NCI-H1417 (cell line): ENCODE measurements at places on chromosomes 6 and 20.

DNA sequence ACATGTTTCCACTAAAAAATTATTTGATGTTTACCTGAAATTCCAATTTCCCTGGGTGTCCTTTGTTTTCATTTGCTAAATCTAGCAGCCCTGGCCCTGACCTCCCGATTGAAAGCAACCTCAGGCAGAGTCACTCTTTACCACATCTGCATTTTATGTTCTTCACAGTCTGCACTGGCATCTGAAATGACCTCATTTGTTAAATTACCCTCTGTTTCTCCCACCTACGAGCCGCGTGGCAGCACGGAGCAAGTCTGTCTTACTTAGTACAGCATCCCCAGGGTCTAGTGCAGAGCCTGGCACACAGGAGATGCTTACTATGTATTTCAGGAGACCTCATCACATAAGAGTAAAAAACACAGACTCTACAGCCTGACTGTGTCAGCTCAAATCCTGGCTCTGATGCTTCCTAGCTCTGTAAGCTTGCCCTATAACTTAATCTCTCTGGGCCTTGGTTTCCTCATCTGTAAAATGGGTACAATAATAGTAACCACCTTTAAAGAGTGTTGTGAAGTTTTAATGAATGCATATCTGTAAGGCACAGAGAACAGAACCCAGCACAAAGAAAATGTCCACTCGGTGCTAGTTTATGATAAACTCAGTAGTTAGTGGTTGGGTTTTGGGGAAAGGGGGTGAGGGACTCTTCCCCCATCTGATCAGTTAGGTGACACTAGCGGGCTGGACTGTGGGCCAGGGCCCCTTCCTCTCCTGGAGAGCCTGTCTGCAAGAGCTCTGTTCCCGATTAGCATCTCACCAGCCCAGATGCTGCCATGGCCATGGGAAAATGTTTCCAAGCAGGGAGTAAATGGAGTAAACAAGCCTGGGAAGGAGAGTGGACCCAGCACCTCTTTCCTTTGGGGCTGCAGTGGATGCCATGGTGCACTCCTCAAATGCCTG, 88.2 kb downstream of the PREX1 start:
- no peak for DNase-seq

DNA sequence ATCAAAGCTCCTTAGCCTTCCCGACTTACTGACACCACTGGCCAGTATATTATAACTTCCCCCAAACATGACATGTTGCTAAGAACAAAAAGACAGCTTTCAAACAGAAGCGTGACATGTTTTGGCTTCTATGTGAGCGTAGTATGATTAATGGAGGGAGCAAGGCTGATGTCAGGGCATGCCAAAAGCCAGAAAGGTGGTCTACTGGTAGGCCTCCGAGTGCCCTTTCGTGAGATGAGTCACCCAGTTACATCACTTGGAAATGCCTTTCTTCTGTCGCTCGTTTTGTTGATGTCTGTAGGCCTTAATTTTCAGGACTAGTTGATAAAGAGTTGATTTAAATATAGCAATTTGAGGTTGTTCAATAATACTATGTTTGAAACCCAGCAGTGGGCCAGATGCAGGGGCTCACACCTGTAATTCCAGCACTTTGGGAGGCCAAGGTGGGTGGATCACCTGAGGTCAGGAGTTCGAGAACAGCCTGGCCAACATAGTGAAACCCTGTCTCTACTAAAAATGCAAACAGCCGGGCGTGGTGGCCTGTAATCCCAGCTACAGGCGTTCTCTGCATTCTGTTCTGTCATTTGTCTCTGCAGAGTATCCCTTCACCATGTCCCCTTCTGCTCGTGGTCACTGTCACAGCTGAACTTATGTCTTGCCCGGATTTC, 53.3 kb downstream of the CNKSR3 start:
- DNase-seq = peak; percentile 58

- no peak for DNase-seq
These were observed 3.0 kb downstream of the YWHAB start for GRCh38 chr20:44888226-44889103.

- no peak for DNase-seq
These were observed 31.2 kb upstream of the MDFI start for GRCh38 chr6:41607036-41607435.

- DNase-seq = no peak
These were observed 44.9 kb downstream of the SNAI1 start for GRCh38 chr20:50027611-50028105.

- DNase-seq = no peak
These were observed 33.4 kb downstream of the SNX5 start for GRCh38 chr20:17935186-17935585.

- no peak for DNase-seq
These were observed 28.5 kb downstream of the B4GALT5 start for GRCh38 chr20:49685161-49685601.
